ENCODE measurements at places on chromosomes 13 and 19.

- no peak for DNase-seq
Measured at GRCh38 chr13:43223216-43223615, 199.8 kb downstream of the DNAJC15 start.

GRCh38 chr13:112530861-112531260 is 57.1 kb downstream of the TUBGCP3 start:
- DNase-seq: no peak

DNA sequence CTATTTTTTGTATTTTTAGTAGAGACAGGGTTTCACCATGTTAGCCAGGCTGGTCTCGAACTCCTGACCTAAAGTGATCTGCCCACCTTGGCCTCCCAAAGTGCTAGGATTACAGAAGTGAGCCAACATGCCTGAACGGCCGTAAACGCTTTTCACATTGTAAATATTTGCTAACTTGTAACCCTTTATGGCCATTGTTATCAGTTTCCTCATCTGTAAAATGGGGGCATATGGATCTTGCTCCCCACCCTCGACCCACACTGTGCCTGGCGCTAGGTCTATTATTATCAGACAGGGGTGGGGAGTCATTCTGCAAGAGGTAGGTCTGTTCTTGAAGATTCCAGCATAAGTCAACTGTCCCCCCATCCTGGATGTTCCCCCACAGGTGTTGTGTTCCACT is 11.9 kb downstream of the NCAN start:
- DNase-seq: no peak

GRCh38 chr13:37429976-37430375 is 168.6 kb downstream of the POSTN start:
- no peak for DNase-seq

DNA sequence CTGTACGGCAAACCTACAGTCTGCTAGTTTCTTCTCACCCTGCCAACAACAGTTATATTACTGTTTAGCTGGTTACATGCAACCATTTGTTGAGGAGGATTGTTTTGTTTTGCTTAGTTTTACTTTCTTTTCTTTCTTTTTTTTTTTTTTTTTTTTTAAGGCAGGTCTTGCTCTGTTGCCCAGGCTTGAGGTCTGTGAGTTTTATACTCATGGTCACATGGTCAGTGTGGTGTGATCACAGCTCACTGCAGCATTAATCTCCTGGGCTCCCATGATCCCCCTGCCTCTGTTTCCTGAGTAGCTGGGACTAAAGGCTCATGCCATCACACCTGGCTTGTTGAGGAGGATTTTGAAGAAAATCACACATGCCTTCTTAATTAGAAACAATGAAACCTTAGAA is 505.6 kb downstream of the GPC5 start:
- no peak for DNase-seq

DNA sequence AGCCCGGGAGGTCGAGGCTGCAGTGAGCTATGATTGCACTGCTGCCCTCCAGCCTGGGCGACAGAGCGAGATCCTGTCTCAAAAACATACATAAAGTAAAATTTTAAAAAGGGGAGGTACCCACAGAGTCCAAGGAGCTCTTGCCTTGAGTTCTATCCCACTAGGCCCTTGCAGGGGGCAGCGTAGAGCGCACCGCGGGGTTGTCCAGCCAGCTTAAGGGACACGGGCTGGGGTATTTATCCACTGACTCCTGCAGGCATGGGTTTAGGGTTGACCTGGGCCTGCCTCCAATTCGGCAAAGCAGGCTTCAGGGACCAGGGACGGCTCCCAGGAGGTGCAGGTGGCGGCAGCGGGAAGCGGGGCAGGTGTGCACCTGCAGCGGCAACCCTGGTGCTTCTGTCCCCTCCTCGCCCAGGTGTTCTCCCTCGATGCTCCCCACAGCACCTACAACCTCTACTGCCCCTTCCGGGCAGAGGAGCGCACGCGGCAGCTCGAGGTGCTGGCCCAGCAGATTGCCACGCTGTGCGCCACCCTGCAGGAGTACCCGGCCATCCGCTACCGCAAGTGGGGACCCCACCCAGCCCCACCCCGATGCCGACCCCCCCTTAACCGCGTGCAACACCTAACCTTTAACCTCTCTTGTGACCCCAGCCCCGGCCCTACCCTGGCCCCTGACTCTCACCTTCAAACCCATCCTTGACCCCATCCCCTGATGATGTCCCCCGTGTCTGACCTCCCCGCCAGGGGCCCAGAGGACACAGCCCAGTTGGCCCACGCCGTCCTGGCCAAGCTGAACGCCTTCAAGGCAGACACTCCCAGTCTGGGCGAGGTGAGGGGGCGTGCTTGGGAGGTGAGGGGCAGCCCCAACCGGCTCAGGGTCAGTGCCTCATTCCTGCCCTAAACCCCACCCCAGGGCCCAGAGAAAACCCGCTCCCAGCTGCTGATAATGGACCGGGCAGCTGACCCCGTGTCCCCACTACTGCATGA is 4.7 kb downstream of the STXBP2 start:
- no peak for DNase-seq

DNA sequence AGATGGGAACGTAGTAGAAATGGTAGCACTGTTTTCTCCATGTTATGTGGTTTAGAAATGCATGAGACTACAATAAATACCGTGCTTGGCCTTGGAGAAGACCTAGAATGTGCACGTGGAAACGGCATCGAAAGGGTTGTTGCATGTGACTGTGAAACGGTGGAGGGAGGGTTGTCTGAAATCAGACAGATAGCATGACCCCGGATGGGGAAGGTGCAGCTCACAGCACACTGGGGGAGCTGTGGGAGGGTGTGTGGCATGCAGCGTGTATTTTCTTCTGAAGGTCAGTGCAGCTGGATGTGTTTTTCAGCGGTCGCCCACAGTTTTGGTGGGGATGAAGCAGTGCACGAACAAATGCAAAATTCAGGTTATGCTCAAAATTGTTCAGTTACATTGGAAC is 63.4 kb downstream of the CELF5 start:
- DNase-seq: no peak

DNA sequence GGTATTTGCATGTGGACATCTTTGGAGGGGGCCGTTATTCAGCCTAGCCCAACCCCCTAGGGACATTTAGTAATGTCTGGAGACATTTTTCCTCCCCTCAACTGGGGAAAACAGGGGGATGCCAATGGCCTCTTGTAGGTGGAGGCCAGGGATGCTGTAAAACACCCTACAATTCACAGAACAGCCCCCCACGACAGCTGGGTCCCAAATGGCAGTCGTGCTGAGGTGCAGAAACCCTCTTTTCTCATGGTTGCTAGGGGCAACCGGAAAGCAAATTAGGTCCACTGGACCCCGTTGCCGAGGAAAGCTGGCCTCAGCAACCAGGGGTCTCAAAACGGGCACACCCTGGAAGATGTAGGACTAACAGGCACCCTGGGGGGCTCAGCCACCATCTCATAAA is 14.6 kb downstream of the TMEM150B start:
- DNase-seq: no peak

- no peak for DNase-seq
Measured at GRCh38 chr19:37098570-37098969, 20.3 kb downstream of the ZNF420 start.

DNA sequence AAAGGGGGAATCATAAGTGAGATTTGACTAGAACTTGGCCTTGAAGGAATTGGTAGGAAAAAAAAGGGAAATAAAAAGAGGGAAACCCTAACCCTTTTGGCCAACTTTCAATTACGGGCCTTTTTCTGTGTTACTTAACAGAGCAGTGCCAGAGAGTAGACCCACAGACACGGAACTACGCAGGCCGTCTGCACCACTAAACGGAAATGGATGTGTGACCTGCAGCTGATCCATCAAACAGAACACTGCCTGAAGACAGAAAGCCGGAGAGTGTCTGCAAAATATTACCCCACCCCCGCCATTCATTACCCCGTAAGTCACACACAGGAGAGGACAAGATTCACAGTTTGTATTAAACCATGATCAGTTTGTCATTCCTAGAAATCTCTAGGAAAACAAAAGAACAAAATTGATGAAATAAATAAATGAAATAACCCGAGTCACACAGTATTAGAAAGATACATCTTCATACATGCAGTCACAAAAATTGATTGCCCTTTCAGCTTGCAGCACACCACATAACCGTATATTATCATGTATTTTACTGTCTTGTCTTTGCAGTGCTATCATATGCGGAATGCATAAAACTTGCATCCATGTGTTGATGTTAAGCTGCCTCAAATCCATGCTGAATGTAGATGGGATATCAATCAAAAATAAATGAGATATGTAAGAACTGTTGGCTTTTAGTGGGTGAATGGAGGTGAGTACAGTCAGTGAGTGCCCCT is 424.7 kb downstream of the IRS2 start:
- no peak for DNase-seq

GRCh38 chr13:34127523-34127922 is 309.6 kb downstream of the RFC3 start:
- no peak for DNase-seq

- no peak for DNase-seq
Measured at GRCh38 chr13:69069554-69070133, 1038.0 kb upstream of the ATXN8OS start.

GRCh38 chr19:47521473-47522180 is 6.8 kb upstream of the NAPA start:
- no peak for DNase-seq

DNA sequence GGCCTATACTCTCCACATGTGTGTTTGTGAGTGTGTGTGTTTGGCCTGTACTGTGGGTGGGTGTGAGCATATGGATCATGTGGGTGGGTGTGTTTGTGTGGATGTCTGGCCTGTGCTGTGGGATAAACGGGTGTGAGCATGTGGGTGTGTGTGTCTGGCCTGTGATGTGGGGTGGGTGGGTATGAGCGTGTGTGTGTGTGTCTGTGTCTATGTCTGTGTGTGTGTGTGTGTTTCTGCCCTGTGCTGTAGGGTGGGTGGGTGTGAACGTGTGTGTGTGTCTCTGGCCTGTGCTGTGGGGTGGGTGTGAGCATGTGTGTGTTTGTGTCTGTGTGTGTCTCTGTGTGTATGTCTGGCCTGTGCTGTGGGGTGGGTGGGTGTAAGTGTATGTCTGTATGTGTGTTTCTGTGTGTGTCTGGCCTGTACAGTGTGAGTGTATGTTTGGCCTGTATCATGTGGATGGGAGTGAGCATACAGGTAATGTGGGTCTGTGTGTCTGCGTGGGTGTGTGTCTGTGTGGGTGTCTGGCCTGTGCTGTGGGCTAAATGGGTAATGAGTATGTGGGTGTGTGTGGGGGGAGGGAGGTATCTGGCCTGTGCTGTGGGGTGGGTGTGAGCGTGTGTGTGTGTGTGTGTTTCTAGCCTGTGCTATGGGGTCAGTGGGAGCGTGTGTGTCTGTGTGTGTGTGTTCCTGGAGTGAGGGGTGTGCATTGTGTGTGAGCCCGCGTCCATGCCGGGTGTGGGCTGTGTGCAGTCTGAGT is 20.8 kb upstream of the KCTD15 start:
- DNase-seq: no peak

DNA sequence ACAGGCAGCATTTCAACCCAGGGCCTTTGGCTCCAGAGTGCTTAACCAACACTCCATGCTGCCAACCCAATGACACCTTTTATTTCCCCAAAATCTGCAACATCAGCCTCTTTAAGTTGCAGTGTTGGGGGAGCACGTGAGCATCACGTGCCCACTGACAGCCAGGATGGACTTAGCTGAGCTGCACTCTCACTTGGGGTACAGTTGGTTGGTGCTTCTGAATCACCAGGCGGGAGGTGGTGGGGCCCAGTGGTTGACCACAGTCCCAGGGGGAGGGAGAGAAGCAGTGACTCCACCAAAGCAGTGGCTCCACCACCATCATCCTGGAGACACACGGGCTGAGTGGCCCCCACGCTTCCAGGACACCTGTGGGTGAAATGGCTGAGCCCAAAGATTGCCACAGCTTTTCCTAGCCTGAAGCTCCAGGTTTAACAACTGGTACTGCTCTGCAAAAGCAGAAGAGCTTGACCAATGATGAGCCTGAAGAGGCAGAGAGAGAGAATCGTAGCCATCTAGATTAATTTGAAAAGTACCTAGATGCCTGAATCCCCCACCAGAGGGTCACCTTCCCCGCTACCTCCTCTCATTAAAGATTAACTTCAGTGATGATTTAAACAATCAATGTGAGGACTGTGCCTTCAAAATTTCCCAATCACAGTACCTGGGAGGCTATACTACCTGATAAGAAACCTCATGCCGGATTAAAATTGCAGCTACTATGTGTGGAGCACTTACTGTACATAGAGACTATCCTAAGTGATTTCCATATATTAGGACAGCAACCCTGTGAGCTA is 193.8 kb downstream of the FOXO1 start:
- DNase-seq: no peak

DNA sequence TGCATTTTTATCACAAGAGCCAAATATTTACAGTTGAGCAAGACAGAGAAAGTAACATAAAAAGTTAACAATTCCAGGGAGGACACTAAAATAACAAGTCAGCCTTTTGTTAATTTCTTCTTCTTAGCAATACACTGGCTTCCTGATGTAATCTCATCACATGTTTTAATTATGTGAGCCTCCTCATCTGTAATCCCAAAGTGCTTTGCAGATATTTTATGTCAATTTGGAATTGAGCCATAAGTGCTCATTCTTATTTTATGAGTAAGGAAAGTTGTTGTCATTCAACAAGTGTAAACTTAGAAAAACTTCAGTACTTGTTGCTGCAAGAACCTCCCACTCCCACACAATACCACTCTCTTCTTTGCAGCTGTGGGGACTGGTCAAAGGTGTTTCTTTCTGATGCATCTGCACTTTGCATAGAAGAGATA is 223.6 kb downstream of the GPC6 start:
- DNase-seq: no peak

DNA sequence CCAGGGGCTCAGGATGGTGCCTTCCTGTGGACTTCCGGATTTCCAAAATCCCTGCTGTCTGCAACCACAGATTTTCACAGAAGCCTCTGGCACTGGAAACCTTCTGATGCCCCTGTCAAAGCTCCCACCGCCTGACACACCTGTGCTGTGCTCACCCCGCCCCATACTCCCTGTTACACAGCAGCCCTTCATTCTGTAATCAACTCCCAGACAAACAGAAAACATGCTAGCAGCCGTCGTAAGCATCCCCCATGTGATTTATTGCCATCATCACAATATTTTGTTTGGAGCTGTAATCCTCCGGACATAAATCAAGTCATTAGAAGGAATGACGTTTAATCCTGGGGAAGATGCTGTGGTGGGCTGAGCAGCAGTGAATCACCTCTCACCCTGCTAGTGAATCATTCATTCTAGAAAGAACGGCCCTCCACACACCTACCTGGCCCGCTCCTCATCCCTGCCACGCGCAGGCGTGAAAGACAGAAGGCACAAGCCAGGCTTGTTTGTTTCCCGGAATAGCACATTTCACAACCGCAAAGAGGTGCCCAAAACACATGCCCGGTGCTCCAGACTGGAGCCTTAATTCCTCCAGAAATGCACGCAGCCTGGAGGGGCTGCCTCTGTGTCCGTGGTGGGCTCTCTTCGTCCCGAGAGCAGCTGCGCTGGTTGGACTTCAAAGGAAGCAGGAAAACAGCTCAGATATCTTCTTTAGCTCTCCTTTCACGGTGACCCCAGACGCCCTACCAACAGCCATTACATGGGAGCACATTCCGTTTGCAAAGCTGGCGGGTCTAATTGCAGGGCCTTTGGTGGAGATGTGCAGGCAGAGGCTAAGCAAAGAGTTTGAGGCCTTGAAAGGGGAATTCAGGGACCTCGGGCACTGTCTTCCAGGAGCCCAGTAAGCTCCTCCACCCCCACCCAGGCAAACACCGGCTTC is 41.3 kb upstream of the KCTD15 start:
- no peak for DNase-seq

GRCh38 chr13:30181888-30182651 is 125.3 kb downstream of the KATNAL1 start:
- DNase-seq: no peak
